Iris pigment epithelial cell (primary cell): ENCODE measurements at places on chromosomes 2 and 18.
A peak's percentile ranks its signal among the peaks of the same experiment; 100 is the strongest.

GRCh38 chr18:50356036-50356945 is 18.6 kb upstream of the SKA1 start:
- peak; percentile 31 for DNase-seq

GRCh38 chr2:27298391-27299080 is 9.7 kb downstream of the UCN start:
- no peak for DNase-seq

GRCh38 chr18:58267493-58267892 is 223.5 kb downstream of the NEDD4L start:
- DNase-seq, result no peak

- DNase-seq, result no peak
Observed at GRCh38 chr2:79792090-79792489, 279.2 kb downstream of the CTNNA2 start.

- peak; percentile 45 for DNase-seq
Observed at GRCh38 chr2:207243601-207244000, 77.9 kb upstream of the KLF7 start.
